ENCODE measurements at places on chromosomes 6 and 20. TPM values are rescaled to one million over a fixed set of nuclear protein-coding genes. Genes with fewer than 3 reads are reported as not detected.
A peak's percentile ranks its signal among the peaks of the same experiment; 100 is the strongest.

GRCh38 chr20:48821261-48821920 lies 6.4 kb downstream of the PREX1 start:
- peak; percentile 41 for DNase-seq

DNA sequence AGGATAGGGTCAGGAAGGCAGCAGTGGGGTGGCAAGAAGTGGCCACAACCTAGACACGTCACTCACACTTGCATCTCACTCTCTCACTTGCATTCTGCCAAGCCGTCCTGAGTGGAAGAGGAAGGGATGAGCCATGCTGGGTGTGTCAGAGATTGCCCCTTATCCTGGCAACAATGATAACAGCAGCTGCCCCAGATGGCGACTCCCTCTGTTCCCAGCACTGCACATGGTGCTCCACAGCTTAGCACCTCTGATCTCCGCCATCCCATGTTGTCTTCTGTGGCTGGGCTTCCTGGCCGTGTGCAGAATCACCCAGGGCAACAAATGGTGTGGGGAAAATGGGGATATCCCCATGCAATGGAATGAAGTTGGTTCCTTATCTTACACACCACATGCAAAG lies 11.1 kb downstream of the KCNB1 start:
- DNase-seq: no peak

The NKX2-2 gene
- total RNA-seq: not detected

The LTA gene
- total RNA-seq: not detected

DNA sequence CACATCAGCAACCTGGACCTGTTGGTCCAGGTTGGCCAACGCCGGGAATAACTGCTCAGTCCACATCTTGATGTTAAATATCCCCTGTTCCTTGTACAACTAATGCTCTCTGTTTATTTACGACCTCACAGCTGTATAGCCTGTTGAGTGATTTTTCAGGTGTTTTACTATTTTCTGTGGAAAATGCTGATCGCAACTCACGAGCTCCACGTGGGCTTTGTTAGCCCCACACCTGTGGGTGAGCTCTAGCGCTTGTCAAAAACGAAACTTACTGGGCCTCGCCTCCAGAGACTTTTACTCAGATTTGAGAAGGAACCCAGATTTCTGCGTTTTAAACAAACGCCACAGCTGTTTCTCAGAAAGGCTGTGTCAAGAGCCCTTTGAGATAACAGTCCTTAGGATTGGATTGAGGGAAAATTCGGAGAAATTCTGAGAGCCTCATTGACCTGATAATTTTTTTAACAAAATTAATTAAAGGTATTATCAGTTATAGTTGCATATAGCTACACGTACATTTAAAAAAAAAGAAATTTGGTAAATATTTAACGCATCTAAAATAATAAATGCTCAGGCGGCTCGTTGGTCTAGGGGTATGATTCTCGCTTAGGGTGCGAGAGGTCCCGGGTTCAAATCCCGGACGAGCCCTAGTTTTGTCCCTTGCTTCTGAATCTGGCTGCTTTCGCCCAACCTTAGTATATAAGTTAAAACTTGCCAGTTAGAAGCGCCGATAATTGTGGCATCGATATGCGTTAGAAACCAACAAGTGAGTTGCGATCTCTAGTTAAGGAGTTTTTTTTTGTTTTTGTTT lies 16.7 kb downstream of the HMGN4 start:
- DNase-seq: peak; percentile 76

DNA sequence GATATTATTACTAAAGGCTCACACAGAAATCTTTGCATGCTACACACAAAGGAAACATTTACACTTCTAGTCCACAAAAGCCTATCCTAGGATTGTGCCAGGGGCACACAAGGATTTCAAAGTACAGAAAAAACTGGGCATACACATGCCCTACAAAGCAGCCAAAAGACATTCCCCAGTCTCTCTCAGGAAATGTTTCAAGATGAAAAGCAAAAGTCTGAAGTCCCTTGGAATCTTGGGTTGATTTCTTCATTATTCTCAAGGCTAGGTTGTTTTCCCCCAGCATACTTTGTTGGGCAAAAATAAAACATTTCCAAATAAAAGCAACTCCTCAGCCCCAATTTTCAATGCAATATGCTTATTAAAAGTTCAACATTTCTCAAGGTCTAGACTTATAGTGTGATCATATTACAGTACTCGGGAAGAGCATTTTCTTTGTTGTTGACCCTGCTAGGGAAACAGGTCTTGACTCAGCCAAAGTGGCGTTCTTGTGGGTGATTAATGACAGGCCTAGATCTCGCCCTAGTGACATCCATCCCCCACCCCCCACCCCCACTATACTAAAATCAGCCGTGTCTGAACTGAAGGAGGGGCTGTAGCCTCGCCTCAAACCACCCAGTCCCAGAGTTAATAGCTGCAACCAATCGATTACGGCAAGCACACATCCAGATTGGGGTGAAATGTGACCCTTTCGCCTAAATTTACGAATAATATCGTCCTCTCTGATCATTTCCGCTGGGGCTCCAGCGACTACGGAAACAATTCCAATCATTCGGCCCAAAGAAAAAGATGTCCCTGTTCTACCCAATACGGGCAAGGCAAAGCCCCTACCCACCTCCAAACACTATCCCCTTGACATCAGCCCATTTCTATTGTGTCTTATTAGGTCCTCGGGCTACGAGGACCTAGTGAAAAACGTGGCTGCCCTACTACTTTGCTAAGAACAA lies 1.4 kb downstream of the AKIRIN2 start:
- DNase-seq: peak; percentile 83

DNA sequence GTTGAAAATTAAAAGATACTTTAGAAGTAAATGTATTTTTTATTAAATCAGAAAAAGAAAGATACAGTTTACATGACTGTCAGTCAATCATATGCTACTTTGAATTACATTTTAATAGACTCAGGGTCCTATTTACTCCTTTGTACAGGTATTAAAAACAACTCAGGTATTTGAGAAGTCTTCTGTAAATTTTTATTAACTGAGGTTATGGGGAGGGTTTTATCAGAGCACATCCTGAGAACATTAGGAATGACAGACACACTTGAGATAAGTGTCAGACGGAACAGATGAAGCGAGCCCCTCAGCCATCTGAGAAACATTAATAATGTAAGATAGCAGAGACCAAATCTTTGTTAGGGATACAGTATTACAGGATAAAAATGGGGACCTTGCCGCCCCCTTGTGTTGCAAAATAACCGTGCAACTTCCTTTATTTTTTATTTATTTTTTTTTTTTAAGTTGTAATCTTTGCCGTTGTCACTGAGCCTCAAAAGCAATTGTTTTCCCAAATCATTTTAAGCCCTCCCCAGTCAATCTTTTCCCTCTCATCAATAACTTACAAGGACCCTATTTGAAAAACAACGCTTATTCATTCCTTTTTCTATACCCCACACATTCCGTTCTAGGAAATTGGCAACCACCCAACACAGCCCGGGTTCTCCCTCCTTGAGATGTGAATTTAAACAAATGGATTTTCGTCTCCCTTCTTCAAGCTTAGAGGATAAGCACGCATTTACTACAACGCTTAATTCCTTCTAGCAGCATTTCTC lies 126.7 kb downstream of the BCAS1 start:
- DNase-seq: peak; percentile 70

The FBXO9 gene
- total RNA-seq: 30.3 TPM

- DNase-seq: no peak
Observed at GRCh38 chr20:19706463-19706862, 51.6 kb upstream of the RIN2 start.

- DNase-seq: no peak
Observed at GRCh38 chr20:4813076-4813862, 91.6 kb downstream of the PRND start.
